ENCODE measurements at places on chromosomes 2 and 18. TPM values are rescaled to one million over a fixed set of nuclear protein-coding genes. Genes with fewer than 3 reads are reported as not detected.

Gene MAL
- total RNA-seq = 791 TPM

Gene RAPGEF4
- total RNA-seq = 1.0 TPM

Gene CFC1
- not detected for total RNA-seq

Gene BCL11A
- not detected for total RNA-seq

Gene SNTG2
- total RNA-seq = not detected

Gene RABL2A
- total RNA-seq = 24.0 TPM

Gene DSG4
- not detected for total RNA-seq

Gene CIDEA
- not detected for total RNA-seq

Gene SATB2
- 0.10 TPM for total RNA-seq

Gene ACTG2
- total RNA-seq = not detected

Gene CIB4
- not detected for total RNA-seq

Data from T-helper 1 cell treated with Interleukin-12 subunit alpha and Interleukin-12 subunit beta and Interleukin-4 antibody, amounts not matched to agents 30 ng/mL and 1 ng/mL, for 36 hours (primary cell).